ENCODE measurements at places on chromosomes 3 and 15.

GRCh38 chr3:13853978-13854296 lies 25.9 kb downstream of the WNT7A start:
- no peak for DNase-seq

GRCh38 chr3:79845546-79845945 lies 77.7 kb upstream of the ROBO1 start:
- DNase-seq: no peak

- DNase-seq: peak; percentile 62
Measured at GRCh38 chr3:123085293-123085931, 18.6 kb downstream of the PDIA5 start.

DNA sequence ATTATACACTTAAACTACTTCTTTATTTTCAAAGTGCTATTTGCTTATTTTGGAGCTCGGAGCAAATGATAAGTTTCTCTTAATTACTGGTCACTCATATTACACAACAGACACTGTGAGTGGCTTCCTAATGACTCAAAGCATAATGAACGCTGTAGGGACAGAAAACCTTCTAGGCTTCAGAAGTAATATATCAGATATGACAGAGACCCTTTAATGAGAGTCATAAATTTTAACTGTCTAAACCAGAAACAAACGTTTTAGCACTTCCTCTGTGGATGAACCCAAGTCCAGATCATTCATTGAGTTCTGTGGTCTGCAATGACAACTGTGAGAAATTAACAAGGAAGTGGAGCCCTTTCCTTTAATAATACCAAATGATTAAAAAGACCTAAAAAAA lies 66.6 kb downstream of the ARPP21 start:
- no peak for DNase-seq

DNA sequence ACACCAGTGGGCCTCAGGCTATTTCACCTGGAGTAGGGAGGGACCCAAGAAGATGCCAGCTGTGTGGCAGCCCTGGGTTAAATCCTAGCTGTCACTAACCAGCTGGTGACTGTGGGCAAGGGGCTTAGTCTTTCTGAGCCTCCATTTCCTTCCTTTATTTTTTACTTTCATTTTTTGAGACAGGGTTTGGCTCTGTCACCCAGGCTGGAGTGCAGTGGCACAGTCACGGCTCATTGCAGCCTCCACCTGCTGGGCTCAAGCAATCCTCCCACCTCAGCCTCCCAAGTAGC lies 108.0 kb upstream of the SMAD3 start:
- DNase-seq: no peak

DNA sequence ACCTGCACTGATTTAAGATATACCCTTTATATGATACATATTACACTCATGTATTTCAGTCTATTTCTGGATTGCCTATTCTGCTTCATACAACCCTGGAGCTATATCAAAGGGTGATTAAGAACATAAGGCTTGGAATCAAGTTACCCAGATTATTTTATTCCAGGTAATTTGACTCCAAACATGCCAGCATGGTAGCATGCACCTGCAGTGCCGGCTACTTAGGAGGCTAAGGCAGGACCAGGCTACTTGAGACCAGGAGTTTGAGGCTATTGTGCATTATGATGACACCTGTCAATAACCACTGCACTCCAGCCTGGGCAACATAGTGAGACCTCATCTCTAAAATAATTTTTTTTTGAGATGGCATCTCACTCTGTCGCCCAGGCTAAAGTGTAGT lies 50.4 kb upstream of the NEO1 start:
- DNase-seq: no peak

- DNase-seq: no peak
Measured at GRCh38 chr3:167397826-167398225, 17.7 kb upstream of the ZBBX start.

- no peak for DNase-seq
Measured at GRCh38 chr3:49534581-49535441, 19.5 kb upstream of the BSN start.

DNA sequence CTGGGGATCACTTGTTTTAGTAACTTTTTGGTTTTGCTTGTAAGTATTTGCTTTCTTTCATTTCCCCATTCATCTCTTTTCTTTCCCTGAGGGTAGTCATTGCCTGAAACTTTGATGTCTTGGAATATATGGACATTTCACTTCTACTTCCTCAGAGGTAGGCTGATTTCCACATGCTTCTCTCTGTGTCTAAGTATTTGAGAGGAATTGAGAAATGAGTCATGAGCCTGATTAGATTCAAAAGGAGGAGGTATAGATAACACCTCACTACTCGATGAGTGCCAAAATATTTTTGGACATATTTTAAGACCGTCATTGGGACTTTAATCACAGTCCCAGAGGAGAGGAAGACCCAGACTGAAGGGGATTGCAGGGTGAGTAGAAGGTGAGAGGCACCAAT lies 480.1 kb upstream of the SGO1 start:
- DNase-seq: no peak

GRCh38 chr3:56491566-56491965 lies 23.3 kb upstream of the ERC2 start:
- DNase-seq: no peak

DNA sequence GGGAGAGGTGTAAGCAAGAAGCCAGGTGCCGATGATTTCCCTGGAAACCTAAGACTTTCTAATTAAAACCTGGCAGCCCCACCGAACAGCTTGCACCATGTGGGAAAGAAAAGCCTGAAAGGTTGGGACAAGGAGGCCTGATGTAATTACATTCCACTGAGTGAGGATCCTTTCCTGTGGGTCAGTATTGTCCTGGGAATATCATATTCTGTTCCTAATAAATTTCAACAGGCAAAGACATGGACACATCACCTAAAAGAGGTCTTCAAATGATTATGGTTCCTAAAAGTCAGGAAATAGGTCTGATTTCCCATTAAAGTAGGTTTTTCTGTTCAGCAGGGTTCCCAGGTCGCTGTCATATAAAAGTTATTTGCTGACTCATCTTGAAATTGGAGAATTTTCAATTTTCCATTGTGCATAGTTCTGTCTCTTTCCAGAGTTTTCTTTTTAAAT lies 58.5 kb downstream of the DUT start:
- no peak for DNase-seq

- DNase-seq: no peak
Measured at GRCh38 chr3:159634483-159634882, 354.2 kb upstream of the IL12A start.

DNA sequence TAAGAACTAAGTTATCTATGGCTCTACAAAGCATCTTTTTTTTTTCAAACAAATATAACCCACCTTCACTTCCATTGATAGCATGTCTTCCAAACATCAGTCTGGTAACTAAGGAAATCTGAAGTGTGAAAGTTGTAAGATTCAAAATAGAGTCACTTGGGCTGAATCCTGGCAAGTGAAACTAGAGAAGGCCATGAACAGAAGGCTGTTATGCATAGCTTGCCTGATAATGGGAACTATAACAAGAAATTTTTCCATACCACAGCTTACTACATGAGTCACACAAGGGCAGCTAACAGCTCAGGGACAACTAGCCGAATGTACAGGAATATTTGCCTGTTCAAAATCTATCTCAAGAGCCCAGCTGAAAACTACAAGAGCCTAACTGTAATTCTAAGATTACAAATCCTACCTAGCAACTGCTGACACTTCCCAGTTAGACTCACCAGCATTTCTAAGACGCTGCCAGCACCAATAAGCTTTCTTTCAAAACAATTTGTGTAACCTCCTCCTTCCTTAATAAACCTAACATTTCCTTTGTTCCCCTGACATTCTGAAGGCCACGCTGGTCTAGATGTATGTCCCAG lies 1066.5 kb downstream of the PLOD2 start:
- no peak for DNase-seq

- no peak for DNase-seq
Measured at GRCh38 chr15:69686626-69687025, 234.0 kb downstream of the RPLP1 start.

DNA sequence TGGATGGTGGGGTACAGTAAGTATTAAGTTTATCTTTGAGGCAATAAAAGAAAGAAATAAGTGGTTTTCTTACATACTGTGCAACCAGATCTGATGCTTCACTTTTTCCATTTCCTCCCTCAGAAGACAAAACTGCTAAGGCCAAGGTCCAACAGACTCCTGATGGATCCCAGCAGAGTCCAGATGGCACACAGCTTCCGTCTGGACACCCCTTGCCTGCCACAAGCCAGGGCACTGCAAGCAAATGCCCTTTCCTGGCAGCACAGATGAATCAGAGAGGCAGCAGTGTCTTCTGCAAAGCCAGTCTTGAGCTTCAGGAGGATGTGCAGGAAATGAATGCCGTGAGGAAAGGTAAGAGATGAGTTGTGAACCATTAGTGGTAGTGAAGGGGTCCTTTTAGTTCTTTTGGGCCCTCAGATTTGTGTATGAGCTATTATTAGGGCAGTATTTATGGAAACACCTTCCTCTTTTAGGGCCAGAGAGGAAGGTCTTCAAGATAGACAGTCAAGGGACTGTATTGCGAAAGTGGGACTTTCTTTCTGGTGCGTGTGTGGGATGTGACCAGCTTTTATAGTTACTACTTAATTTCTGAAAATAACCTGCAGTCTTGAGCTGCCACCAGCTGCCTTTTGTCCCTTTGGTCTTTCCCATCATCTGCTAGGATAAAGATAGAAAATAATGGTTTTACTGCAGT lies 4.6 kb downstream of the ALAS1 start:
- no peak for DNase-seq

DNA sequence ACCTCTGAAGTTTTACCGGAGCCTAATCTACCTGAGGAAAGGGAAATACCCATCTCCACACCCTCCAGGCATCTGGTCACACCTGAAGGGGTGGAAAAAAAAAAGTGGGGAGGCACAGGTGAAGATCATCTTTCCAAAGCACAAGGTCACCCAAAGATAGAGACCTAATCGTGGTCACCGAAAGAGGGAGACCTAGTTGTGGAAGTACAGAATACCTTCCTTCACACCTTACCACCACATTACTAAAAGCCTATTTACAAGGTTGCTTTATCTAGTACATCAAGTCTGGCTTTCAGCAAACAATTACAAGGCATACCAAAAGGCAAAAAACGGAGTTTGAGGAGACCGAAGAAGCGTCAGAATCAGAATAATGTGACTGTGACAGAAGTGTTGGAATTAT lies 110.0 kb upstream of the ARPP21 start:
- DNase-seq: no peak

- no peak for DNase-seq
Measured at GRCh38 chr15:45534821-45535220, 12.3 kb upstream of the SLC30A4 start.

DNA sequence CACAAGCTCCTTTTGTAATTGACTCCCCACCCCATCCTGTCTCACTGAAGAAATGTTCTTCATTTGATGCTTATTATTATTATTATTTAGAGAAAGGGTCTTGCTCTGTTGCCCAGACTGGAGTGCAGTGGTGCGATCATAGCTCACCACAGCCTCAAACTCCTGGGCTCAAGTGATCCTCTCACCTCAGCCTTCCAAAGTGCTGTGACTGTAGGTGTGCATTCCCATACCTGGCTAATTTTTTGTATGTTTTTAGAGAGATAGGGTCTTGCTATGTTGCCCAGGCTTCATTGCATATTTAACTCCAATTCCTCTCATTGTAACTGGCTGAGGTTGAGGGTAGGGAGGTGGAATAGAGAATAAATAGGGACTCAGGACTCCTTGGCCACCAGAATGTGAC lies 22.3 kb downstream of the SEMA5B start:
- DNase-seq: no peak

DNA sequence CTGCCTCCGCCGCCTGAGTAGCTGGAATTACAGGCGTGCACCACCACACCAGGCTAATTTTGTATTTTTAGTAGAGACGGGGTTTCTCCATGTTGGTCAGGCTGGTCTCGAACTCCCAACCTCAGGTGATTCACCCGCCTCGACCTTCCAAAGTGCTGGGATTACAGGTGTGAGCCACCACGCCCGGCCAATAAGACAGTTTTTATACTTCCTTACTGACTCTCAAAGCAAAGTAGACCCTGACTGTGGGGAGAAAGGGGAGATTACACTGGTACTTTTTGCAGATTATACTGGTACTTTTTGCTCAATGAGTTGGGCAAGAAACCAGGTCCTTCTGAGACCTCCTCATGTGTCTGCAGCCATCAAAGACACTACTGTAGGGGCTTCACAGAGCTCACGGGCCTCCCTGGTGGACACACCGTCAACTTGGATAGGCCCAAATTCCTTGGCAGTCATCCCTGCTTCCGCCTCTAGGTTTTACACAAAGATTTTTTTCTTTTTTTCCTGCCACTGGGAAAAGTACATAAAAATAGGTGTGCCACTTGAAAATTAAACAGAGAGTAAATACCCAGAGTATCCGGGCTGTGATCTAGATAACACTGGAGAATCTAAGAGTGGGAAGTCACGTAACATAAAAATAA lies 143.3 kb upstream of the WNT5A start:
- no peak for DNase-seq

DNA sequence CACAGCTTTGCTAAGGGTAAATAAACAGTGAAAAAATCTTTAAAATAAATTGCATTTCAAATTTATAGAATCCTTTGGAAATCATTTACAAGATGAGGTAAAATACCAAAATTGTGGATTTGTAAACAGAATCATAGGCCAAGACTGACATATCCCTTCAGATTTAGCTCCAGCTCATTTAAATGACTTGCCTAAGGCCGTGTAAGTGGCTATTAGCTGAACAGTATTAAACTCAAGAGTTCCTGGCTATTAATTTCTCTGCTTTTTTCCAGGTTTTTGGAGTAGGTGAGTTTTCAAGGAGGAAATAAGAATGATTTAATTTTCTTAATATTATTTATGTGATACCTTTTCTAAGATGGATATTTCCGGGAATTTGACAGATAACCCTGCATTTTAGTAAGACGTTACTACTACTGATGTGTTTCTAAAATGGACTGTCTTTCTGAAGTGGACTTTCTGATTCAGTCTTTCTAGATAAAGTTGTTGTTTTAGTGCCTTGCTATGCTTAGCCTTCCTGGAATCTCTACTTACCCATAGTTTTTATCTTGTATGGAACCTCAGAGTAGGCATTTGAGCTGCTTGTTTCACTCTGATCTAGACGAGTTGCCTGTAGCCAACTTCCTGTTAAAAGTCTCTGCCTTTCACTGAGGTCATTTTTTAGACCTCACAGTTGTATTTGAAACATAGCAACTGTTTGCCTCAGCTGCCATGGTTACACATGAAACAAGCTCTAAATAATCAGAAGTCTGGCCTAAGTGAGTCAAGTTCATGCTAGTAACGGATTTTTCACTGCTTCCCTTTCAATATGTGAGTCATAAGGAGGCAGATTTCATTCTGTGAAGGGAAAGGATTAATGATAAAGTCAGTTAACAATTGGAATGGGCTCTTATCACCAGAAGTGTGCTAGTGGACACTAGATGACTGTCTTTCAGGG lies 127.0 kb downstream of the KLHL25 start:
- DNase-seq: no peak
